ENCODE measurements at places on chromosomes 3 and 15.

- no peak for DNase-seq
Measured at GRCh38 chr3:13093687-13094086, 20.5 kb upstream of the IQSEC1 start.

DNA sequence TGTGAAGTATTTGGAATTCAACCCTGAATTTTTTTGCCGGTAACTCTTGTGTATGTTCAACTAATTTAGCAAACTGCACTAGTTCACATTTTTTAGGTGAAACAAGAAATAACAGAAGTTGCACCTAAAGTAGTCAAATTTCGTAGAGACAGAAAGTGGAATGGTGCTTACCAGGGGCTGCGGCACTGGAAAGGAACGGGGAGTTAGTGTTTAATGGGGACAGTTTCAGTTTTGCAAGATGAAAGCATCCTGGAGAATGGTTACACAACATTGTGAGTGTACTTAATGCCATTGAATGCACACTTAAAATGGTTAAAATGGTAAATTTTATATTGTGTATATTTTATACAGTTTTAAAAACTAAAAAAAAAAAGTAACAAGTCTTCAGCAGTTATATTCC lies 27.4 kb downstream of the PPARG start:
- DNase-seq: no peak

DNA sequence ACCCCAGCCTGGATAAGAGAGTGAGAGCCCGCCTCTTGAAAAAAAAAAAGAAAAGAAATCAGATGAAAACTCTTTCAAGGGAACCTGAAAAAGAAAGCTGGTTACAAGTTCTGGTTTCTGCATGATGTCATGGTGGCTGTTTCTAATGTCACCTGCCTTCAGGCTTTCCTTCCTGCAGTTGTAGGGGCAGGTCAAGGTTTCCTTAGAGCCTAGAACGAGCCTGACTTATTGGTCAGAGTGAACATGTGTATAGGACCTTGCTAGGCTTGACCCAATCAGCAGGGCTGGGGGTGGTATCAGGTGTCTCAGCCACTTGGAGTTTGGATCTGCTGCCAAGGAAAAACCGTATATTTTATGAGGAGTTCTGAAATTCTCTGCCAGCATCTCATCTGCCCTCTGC lies 3.8 kb downstream of the IVD start:
- no peak for DNase-seq

- DNase-seq: no peak
Measured at GRCh38 chr3:27717200-27717852, 4.8 kb downstream of the EOMES start.

GRCh38 chr3:141484701-141485287 lies 2.0 kb upstream of the RASA2 start:
- no peak for DNase-seq

DNA sequence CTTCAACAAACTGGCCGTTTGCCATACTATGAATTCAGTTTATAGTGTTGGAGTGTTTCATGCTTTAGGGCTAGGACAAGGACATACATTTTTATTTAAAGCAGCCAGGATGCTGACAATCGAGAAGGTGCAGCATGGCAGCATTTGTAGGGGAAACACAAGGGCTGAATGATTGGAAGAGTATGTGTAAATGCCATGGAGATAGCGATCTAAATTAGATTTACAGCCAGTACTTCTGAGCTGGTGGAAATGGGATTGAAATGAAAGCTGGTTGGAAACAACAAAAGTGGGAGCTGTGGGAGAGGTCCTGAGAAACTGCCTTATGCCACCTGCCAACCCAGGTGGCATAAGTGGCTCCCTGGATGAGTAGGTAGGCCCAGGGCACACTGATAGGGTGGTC lies 209.9 kb upstream of the MRPL3 start:
- DNase-seq: no peak

- no peak for DNase-seq
Measured at GRCh38 chr3:14640157-14640562, 11.4 kb upstream of the CCDC174 start.

- no peak for DNase-seq
Measured at GRCh38 chr15:66875588-66876420, 173.8 kb downstream of the SMAD6 start.

DNA sequence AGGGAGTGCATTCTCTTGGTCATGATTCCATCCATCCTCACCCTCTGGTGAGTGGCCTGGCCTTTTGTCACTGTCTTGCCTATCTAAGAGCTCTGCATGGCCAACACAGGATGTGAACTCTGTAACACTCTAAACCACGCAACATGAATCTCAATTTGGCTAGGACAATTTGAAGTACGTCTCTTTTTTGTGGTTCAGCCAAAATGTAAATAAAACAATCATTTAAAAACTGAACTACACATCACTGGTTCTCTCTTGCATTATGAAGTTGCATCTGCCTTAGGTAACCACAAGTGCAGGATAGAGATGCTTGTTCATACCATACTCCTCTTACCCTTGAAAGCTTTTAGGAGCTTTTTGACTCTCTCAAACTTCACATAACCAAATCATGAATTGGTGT lies 27.3 kb downstream of the CCR3 start:
- no peak for DNase-seq

GRCh38 chr15:53360881-53361280 lies 398.6 kb downstream of the WDR72 start:
- DNase-seq: no peak

GRCh38 chr15:32694222-32694983 lies 23.4 kb upstream of the GREM1 start:
- no peak for DNase-seq

DNA sequence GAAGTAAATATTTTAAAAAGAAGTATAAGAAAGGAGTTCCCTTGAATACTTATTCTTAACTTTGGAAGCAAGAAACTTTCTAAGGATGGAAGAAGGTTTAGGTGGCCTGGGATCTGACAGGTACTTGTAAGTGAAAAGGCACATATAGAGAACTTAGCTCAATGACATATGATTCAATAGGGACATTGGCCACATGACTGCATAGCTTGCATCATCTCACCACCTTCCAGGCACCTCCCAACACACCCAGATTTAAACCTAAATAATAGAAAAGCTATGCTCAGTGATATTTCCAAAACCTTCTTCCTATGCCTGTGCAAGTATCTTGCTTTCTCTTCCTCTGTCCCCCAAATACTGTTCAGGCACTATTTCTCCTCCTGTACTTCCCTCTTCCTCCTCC lies 4.7 kb upstream of the P2RY1 start:
- no peak for DNase-seq

DNA sequence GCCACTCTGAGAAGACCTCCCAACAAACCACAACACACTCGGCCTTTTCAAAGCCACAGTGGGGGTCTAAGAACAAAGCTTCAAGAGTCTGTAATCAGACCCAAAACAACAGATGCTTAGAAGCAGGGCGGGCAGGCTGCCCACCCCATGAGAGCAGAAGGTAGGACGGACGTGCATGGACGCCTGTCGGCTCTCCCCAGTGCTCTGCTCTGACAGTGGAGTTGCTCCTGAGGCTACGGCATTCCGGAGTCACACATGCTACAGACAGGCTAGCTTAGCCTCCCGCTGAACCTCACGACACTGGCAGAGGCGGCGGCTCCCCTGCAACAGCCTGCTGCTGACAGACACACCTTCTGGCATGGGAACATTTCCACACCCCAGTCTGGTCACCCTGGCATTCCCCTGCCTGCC lies 33.5 kb downstream of the SLCO2A1 start:
- DNase-seq: no peak

GRCh38 chr3:148075771-148076716 lies 621.7 kb upstream of the AGTR1 start:
- DNase-seq: no peak

DNA sequence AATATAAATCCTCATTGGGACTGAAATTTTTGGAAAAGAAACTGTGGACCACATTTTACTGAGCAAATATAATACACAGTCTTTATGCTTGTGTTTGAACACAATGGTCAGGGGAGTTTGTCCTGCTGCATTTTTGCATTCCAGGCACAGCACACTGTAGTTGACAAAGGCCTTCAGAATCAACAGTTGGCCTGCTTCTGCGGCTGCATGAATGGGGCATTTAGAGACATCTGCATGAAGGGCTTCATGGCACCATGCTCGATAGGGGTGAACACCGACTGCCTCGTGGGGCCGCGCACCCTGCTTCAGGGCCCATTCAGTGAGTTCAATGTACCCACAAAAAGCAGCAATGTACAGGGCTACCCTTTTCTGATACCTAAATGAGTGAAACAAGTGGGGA lies 15.4 kb upstream of the COMMD2 start:
- DNase-seq: no peak

DNA sequence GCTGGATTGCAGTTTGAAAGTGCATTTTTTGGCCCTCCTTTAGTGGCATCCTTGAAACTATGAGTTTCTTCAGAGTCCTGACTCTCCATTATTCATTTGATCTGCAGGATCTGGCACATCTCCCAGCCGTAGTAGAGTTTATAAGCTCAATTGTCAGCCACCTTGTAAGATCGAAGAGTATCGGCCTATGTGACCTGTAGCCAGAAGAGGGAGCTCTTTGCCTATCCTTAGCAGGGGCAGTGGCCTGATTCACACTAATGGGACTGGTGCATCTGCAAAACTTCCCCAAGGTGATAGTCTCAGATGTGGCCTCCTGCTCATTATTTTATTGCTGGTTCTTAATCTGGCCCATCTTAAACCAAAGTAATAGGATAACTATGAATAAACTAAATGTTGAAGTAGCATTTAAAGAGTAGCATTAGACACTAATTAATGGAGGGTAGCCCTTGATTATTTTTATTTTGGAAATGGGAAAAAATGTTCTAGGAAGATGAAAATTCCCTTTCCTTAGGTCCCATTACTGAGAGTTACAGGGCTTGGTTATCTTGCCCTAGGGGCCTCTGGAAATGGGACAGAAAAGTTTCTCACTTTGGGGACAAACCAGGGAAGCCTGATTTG lies 21.2 kb downstream of the GCSAM start:
- DNase-seq: peak; percentile 56

- DNase-seq: no peak
Measured at GRCh38 chr3:170458285-170458684, 39.6 kb downstream of the CLDN11 start.

DNA sequence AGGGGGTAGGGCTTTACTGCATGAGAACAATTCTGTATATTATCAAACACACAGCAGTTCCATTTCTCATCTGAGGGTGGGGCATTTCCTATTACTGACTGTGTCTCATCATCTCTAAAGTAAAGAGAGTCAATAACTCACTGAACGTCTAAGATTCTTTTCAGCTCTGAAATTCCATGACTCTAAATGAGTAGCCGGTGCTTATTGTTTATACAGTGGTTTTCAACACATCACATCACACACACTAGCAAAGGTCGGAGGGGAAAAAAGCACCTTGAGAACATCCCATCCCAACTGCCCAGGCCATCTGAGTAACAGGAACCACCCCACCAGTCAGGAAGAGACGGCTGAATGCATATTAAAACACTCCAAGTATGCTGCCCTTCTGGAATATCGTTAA lies 196.0 kb downstream of the SUCLG2 start:
- no peak for DNase-seq

GRCh38 chr3:133096900-133097613 lies 58.9 kb downstream of the TMEM108 start:
- no peak for DNase-seq

- no peak for DNase-seq
Measured at GRCh38 chr15:35505141-35505540, 40.8 kb downstream of the DPH6 start.

GRCh38 chr3:183265834-183266417 lies 12.9 kb downstream of the B3GNT5 start:
- DNase-seq: peak; percentile 61

GRCh38 chr15:64842096-64842939 lies 603 bp downstream of the PLEKHO2 start:
- DNase-seq: no peak

- DNase-seq: no peak
Measured at GRCh38 chr3:149566292-149566975, 91.4 kb downstream of the WWTR1 start.

GRCh38 chr15:101517504-101517903 lies 28.0 kb upstream of the PCSK6 start:
- DNase-seq: no peak

DNA sequence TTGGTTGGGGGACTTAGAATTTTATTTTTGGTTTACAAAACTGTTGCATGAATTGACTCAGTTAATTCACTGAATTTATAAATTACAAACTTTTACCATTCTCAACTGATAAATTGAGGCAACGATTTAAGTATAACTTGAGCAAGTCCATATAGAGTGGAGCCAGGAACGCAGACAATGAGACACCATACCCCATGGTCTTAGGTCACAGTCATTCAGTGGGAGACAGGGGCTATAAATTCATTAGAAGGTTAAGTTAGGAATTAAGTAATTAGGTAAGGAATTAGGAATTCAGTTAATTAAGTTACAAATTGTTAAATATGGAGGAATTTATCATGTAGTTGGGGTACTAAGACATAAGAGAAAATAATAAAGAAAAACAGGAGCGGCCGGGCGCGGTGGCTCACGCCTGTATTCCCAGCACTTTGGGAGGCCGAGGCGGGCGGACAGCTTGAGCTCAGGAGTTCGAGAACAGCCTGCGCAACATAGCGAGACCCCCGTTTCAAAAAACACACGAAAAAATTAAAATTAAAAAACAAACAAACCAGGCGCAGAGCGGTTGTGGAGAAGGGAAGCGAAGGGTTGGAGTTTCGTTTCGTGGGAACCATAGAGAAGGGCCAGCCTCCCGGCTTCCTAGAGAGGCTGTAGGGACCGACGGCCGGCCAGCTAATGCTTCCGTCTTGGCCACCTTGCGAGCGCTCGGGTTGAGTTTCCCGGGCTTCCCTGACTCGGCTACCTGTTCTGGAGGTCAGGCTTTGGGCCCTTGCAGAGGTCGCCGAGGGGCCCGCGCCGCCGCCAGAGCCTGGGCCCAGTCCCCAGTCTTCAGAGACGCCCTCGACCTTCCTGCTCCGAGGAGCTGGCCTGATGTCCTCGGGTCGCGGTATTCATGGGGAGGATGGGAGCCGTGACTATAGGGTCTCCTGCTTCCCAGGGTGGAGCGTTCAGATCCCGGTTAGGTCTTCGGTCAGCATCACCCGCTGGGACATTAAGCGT lies at the start of gene ZNF619:
Gene ZNF619 (plus strand): TSS at position 645 of the 993 bp plus-strand sequence. CDS start 858 bp downstream, outside the sequence.
- peak; percentile 54 for DNase-seq

- DNase-seq: no peak
Measured at GRCh38 chr3:140128217-140128616, 193.2 kb downstream of the CLSTN2 start.

DNA sequence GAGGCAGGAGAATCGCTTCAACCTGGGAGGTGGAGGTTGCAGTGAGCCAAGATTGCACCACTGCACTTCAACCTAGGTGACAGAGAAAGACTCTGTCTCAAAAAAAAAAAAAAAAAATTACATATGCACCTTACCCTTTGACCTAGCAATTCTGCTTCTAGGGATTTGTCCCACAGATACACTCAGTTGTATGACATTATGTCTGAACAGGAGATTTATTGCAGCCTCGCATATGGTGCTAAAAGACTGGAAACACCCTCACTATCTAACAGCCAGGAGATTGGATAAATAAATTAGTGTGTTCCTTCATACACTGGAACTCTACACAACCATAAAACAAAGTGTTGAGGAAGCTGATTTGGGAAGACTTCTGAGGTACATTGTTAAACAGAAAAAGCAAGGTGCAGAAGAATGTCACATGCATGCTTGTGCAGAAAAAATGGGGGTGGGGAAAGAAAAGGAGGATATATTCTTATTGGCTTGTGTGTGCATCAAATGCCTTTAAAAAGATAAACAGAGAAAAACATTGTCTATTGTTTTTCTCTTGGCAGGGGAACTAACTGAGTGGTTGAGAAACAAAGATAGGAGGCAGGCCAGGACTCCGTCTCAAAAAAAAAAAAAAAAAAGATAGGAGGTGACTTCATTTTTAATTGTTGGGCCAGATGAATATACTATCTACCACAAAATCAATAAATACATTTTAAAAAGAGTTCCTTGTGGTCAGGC lies 30.9 kb downstream of the PPCDC start:
- no peak for DNase-seq

Measured in stimulated activated naive CD8-positive, alpha-beta T cell treated with anti-CD3 and anti-CD28 coated beads, Interleukin-15, Interleukin-2, amounts not matched to agents 100 U/mL and 50 U/mL, for 24 hours (primary cell).